Adipose tissue (tissue), 3 donors: ENCODE measurements at places on chromosomes 4 and X. TPM values are rescaled to one million over a fixed set of nuclear protein-coding genes. Genes with fewer than 3 reads are reported as not detected.

Gene HTRA3
- 5.8 TPM for polyA plus RNA-seq

Gene F9
- polyA plus RNA-seq: not detected

Gene GAGE1
- not detected for polyA plus RNA-seq

Gene BEND2
- not detected for polyA plus RNA-seq

Gene IGSF1
- 0.30 TPM for polyA plus RNA-seq

Gene TMEM156
- polyA plus RNA-seq: 0.28 TPM

Gene NEUROG2
- not detected for polyA plus RNA-seq

Gene BMP3
- 0.01 TPM for polyA plus RNA-seq
